ENCODE measurements at places on chromosomes 4 and X.

GRCh38 chrX:111823128-111823527 is 52.9 kb upstream of the TRPC5OS start:
- no peak for DNase-seq

- no peak for DNase-seq
Measured at GRCh38 chrX:76555816-76556215, 128.3 kb downstream of the MAGEE1 start.

GRCh38 chr4:168744021-168744420 is 247.2 kb downstream of the PALLD start:
- no peak for DNase-seq

- no peak for DNase-seq
Measured at GRCh38 chr4:14237911-14238310, 610.4 kb upstream of the BOD1L1 start.

- DNase-seq: peak; percentile 81
Measured at GRCh38 chr4:182222766-182223165, 20.4 kb upstream of the TENM3 start.

DNA sequence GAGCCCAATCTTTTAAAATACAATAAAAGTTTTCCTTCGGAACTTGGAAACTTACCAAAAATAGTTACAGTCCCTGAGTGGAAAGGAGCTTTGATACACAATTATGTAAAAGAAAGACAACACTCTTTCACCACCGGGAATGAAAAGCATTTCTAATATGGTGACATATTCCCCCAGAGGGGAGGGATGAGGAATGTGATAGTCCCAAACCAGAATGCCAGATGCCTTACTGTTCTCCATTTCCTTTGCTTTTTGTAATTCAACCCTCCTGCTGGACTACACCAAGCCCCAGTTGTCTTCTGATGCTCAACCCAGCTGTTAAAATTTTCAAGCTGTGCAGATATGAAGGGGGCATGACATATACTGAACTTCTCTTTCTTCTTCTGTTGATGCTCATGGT is 4.1 kb downstream of the PRIMPOL start:
- DNase-seq: no peak

GRCh38 chrX:63708801-63709200 is 76.2 kb downstream of the ARHGEF9 start:
- no peak for DNase-seq

DNA sequence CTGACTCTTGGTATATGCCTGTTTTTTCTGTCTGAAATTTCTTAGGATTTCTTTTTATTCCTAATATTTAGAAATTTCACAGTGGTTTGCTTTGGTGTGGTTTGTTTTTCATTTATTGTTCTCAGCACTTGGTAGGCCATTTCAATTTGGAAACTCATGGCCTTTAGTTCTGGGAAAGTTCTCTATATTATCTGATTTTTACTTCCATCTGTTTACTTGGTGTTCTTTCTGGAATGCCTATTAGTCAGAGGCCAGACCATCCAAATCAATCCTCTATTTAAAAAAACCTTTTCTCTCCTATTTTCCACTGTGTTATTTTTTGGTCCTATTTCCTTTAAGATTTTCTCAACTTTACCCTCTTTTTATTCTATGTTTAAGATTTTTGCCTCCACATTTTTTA is 188.1 kb upstream of the SFRP2 start:
- no peak for DNase-seq

- DNase-seq: no peak
Measured at GRCh38 chrX:118839334-118839958, 15.8 kb downstream of the ZCCHC12 start.

GRCh38 chrX:127574829-127575228 is 477.4 kb downstream of the ACTRT1 start:
- no peak for DNase-seq

- DNase-seq: no peak
Measured at GRCh38 chr4:156173937-156174336, 220.3 kb upstream of the CTSO start.

DNA sequence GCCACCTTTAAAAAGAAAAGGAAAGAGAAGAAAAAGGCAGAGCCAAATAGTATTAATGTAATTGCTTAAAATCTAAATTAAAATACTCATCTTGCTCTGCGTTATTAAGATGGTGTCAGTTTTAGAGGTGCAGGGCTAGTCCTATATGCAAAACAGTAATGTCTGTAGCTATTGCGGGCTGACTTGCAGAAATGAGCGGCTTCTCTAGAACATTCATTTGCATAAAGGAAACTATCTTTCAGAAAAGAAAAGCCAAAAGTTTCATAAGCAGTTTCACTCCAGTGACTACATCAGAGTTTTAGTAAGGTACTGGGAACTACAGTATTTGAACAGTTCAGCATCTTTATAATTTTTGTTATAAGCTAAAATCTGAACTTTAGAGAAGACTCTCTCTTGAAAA is 6.0 kb downstream of the SMAD1 start:
- DNase-seq: no peak

- no peak for DNase-seq
Measured at GRCh38 chr4:71564775-71565174, 219.1 kb downstream of the GC start.

- DNase-seq: peak; percentile 53
Measured at GRCh38 chr4:53788621-53789020, 197.3 kb upstream of the LNX1 start.

DNA sequence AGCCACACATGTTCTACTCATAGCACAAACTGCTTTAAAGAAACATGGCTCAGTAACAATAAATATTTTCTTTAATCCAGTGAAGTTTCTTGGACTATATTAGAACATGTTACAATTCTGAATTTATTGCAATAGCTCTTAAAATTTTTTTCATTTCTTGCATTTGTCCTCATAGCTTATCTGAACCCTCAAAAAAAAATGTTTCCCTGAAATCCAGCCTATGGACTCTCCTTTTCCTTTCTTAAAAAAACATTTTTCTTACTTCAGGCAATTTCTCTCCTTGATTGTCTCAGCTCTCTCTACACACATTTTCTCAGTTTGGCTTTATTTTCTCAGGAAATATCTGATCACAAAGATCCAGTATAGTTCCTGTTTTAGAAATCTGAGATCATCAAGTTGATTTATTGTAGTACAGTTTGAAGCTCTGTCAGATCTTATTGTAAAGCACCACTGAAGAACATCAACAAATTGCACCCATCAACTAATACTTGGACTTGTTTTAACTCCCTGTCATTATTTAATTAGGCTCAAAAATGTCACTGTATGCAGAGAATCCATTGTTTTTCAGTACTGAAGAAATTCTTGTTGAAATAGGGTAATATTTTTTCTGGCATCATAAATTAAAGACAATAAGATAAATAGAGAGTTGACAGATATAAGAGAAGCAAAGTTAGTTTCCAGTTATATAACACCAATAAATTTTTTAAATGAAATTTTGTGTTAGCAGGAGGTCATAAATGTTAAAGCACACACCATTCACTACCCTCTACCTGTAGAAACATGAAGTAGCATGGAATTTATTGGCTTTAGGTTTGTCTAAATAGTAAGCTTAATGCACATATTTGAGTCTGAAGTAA is 317.7 kb downstream of the ARHGAP24 start:
- no peak for DNase-seq

- no peak for DNase-seq
Measured at GRCh38 chr4:174036576-174036975, 246.9 kb downstream of the FBXO8 start.

GRCh38 chr4:72974694-72975487 is 94.6 kb downstream of the COX18 start:
- DNase-seq: no peak

GRCh38 chrX:100750883-100751282 is 19.0 kb upstream of the SYTL4 start:
- no peak for DNase-seq

DNA sequence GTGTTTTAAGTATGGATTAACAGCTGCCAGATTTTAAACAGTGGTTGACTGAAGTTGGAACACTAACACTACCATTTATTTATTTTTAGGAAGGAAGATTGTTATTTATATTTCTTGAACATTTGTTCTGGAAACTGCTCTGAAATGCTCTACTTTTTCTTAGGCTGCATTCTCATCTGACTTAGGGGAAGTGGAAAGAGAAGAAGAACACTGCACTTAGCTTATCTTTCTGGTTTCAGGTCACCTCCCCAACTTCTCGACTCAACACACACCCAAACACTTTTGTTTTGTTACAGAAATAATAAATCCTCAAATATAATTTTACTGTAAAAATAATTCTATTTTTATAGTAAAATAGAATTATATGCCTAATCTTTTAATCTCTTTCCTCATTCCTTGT is 18.6 kb downstream of the BLTP1 start:
- DNase-seq: no peak

DNA sequence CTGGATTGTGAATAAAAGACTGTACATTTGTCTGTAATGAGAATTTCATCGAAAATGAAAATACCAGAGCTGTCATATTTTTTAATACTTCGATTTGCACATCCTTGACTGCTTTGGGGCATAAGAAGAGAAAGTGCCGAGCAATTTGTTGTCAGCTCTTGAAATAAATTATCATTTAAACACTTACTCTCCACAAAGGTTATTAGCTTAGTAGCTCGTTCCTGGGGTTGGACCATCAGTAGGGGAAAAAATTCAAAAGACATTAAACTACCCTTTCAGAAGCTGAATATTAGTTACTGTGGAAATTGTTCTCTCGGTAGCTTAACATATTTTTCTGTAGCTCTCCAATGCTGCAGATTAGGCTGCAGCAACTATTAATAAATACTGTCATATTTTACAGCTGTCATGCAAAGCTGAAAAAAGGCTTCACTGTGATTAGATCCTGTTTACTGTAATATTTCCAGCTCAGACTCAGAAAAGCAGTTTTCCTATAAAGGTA is 76.9 kb downstream of the GRIA3 start:
- DNase-seq: no peak

DNA sequence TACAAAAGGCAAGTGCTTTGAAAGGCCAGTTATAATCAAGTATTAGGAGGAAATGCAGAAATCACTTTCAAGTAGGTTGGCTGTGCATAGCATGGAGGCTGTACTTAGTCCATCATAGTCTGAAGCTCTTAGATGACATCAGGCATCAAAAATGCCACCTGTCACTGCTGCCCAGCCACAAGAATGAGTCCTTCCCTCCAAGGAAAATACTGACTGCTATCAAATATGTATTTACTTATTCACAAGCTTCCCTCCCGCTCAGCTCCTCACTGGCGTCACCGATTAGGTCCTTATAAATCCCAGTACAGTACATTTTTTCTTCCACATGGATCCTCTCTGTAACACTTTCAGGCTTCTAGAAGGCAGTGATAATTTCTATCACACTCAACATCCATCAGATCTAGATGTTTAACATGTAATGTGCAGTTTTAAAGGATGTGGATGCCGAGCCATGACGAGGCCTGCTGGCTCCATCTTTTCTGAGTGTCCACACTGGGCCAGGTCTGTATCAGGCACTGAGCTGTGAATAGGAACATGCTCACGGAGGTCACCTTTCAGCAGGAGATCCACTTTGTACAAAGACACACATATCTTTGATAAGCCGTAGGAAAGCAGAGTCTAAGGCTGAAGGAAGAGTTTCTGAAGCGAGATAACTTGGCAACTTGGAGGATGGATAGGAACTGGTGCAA is 121.9 kb downstream of the PALLD start:
- DNase-seq: no peak

DNA sequence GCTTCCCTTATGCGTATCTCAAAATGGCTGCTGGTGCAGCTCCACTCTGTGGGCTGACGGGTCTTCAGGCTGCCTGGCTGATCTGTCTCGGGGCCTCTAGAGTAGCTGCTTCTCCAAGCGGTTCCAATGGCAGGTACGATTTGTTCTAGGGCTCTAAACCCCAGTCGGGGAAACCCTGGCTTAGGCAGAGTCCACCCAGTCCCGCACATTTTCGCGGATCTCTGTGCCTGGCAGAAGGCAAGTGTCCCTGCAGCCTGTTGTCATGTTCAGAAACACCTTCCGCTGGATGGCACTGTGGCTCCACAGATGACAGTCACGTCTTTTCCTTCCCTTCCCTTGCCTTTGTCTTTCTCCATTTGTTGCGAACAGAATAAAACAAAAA is 54.4 kb downstream of the NBDY start:
- no peak for DNase-seq

DNA sequence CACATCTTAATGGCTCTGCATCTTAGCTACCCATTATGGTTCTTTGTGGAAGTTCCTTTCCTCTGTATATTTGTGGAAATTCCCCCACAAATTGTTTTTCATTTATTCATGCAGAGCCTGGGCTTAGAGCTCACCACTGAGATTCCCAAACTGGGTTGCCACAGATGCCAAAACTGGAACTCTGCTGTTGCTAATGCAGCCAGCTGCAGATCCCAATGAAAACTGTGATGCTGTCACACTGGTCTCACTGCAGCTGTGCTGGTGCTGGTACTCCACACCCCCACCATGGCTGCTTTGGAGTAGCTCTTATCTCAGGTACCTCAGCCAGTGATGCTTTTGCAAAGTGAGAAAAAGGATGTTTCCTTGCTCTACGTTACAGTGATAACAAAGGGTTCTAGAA is 87.7 kb downstream of the DCK start:
- no peak for DNase-seq

- DNase-seq: no peak
Measured at GRCh38 chrX:40169193-40170101, 71.7 kb upstream of the BCOR start.

DNA sequence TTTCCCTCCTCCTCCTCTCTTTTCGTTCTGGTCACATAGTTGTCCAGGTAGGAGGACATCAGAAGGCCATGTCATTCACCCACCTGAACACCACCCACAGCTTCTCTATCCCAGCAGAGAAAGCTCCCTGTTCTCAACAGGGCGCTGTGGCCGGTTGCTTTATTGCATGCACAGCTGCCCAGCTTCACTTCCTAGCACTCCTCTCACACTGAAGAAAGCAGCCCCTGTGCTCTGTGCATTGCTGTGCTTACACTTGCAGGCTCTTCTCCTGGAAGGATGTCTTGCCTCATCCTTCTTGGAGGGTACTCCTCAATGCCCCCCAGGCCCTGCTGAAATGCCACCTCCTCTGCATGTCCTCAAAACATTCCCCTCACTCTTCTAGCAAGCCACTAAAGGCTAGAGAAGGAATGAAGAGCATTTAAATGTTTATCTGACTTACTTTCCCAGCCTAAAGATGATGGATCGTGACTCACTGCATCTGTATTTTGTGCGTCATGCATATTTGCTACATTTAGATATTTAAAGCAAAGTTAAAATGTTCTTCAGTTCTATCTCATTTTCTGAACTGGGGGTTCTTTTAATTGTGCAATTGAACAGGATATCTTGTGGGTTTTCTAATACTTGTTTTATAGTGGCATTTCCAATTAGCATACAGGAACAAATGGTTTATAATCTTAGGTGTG is 186.4 kb upstream of the PUDP start:
- no peak for DNase-seq

DNA sequence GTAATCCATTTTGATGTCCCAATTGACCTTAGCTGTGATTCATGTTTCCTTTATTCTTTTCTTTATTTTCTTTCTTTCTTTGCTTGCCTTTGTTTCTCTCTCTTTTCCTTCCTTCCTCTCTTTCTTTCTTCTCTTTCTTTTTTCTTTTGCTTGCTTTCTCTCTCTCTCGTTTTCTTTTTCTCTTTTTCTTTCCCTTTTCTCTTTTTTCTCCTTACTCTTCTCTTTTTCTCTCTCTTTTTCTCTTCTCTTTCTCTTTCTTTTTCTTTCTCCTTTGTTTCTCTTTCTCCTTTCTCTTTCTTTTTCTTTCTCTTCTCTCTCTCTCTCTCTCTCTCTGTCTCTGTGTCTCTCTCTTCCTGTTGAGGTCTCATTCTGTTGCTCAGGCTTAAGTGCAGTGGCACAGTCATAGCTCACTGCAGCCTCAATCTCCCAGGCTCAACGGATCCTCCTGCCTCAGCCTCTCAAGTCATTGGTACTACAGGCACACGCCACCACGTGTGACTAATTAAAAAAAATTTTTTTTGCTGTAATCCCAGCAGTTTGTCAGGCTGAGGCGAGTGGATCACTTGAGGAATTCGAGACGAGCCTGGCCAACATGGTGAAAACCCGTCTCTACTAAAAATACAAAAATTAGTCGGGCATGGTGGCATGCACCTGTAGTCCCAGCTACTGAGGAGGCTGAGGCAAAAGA is 8.0 kb upstream of the DHRSX start:
- no peak for DNase-seq

All from esophagus muscularis mucosa (tissue), 4 donors.